ENCODE measurements at places on chromosomes 7 and 10. TPM values are rescaled to one million over a fixed set of nuclear protein-coding genes. Genes with fewer than 3 reads are reported as not detected.

GRCh38 chr7:67489881-67490280 lies 493.2 kb downstream of the TYW1 start:
- DNase-seq = no peak
- H3K4me1 ChIP-seq = peaks cover 3% of the 10 kb centered on the region
- H3K27ac ChIP-seq = no peak overlapping the region
- H3K4me3 ChIP-seq = no peak overlapping the region

DNA sequence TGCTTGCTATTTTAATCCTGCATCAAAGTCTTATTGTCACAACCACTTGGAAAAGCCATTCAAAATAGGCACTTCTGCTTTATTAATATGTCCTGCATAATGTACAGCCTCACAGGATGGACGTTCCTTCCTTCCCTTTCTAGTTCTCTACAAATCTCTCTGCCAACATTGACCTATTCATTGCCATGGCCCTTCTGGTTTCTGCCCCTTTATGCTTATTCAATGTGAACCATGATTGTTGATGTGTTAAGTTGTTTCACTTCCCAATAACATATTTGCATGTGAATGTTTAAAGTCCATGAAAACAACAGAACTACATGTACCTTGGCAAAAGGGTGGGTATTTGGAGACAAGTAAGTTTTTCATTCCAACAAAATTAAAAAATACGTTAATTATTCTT lies 45.7 kb downstream of the COL28A1 start:
- no peak overlapping the region for H3K4me3 ChIP-seq
- H3K36me3 ChIP-seq = no peaks in the 10 kb centered on the region
- H3K4me1 ChIP-seq = no peaks in the 10 kb centered on the region
- no peak for DNase-seq
- no peak overlapping the region for H3K27ac ChIP-seq

DNA sequence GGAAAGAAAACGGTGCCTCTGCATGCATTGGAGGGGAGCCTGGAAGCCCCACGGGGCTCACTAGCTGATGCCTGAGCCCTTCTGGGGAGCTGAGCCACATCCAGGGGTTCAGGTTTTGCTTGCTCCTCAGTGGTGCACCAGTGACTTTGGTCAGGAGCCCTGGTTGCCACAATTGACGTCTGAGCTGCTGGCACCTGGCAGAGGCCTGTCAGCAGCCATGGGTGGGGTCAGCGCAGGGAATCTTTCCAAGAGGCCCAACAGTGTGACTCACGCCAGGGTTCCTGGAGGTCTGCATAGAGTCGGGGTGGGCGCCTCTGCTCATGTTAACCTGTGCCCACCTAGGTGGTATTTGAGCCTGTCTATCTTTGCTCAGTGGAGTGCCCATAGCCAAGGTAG lies 138.7 kb downstream of the NEURL1 start:
- peaks cover 29% of the 10 kb centered on the region for H3K36me3 ChIP-seq
- no peak overlapping the region for H3K4me3 ChIP-seq
- H3K4me1 ChIP-seq = peaks cover 5% of the 10 kb centered on the region
- H3K27ac ChIP-seq = no peak overlapping the region

COX19 gene
- 17.0 TPM for total RNA-seq

GRCh38 chr7:102270178-102270887 lies 16.3 kb upstream of the SH2B2 start:
- H3K27me3 ChIP-seq = no peaks in the 10 kb centered on the region
- peak; percentile 78 for DNase-seq
- H3K27ac ChIP-seq = no peak overlapping the region
- H3K36me3 ChIP-seq = peaks cover 4% of the 10 kb centered on the region

DNA sequence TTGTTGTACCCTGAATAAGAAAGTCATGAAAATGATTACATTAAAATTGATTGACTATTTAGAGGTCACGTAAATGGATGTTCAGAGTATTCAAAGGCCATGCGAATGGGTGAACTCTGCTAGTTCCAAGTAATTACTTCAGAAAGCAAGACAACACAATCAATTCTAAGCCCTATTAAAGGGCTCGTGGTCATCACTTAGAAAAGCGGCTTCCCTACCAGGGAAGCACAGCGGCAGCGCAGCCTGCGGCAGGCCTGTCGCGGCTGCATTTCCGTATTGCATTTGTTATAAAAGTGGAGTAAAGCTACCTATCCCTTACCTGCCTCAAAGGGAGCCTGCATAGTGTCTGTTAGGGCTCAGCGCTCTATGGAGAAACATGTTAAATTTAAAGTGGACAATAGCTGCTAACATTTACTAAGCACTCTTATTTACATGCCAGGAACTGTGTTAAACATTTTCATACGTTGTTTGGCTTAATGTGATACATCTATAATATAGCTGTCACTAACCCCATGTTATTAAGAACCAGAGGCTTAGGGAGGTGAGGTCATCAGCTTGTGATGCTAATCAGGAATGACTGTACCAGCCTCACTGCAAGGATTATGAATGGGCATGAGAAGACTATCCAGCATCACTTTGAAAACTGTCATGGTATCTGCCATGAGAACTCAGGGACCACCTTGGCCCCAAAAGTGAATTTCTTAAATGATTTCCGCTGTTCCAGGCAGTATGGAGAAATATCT lies 187.5 kb downstream of the CELF2 start:
- H3K27ac ChIP-seq = no peak overlapping the region
- no peak for DNase-seq
- peaks cover 10% of the 10 kb centered on the region for H3K36me3 ChIP-seq
- H3K4me1 ChIP-seq = peaks cover 5% of the 10 kb centered on the region
- no peaks in the 10 kb centered on the region for H3K27me3 ChIP-seq
- H3K4me3 ChIP-seq = no peak overlapping the region

ZNF25 gene
- total RNA-seq = 20.1 TPM

CLDN15 gene
- 5.2 TPM for total RNA-seq

MBL2 gene
- not detected for total RNA-seq

DNA sequence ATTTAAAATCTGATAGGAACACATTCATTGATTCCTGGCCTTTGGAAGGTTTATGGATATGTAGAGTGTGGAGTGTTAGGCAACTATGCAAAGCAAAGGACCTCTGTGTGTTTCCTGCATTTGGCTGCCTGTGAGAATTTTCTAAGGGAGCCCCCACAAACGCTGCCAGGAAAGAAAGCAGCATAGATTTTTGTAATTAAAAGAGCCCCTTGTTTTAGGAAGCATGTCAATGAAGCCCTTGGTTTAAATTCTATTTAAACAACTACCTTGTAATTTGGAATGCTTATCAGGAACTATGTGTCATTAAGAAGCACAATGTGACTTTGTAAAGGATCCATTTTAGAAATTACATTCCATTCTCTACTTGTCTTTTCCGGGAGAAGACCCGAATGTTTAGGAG lies 742.5 kb downstream of the NXPH1 start:
- DNase-seq = no peak
- no peaks in the 10 kb centered on the region for H3K36me3 ChIP-seq
- H3K4me1 ChIP-seq = no peaks in the 10 kb centered on the region
- H3K27me3 ChIP-seq = no peaks in the 10 kb centered on the region
- H3K27ac ChIP-seq = no peak overlapping the region
- no peak overlapping the region for H3K4me3 ChIP-seq
